ENCODE measurements at places on chromosomes 4 and X. TPM values are rescaled to one million over a fixed set of nuclear protein-coding genes. Genes with fewer than 3 reads are reported as not detected.
A peak's percentile ranks its signal among the peaks of the same experiment; 100 is the strongest.

- no peaks in the 10 kb centered on the region for H3K27me3 ChIP-seq
- no peaks in the 10 kb centered on the region for H3K36me3 ChIP-seq
- DNase-seq: no peak
- no peak overlapping the region for H3K4me3 ChIP-seq
These were observed 45.6 kb upstream of the CCSER1 start for GRCh38 chr4:90081432-90082144.

GRCh38 chr4:138816875-138817274 lies 198.7 kb upstream of the NOCT start:
- no peak overlapping the region for H3K4me3 ChIP-seq
- no peaks in the 10 kb centered on the region for H3K4me1 ChIP-seq
- H3K27me3 ChIP-seq: no peaks in the 10 kb centered on the region
- H3K27ac ChIP-seq: no peak overlapping the region

DNA sequence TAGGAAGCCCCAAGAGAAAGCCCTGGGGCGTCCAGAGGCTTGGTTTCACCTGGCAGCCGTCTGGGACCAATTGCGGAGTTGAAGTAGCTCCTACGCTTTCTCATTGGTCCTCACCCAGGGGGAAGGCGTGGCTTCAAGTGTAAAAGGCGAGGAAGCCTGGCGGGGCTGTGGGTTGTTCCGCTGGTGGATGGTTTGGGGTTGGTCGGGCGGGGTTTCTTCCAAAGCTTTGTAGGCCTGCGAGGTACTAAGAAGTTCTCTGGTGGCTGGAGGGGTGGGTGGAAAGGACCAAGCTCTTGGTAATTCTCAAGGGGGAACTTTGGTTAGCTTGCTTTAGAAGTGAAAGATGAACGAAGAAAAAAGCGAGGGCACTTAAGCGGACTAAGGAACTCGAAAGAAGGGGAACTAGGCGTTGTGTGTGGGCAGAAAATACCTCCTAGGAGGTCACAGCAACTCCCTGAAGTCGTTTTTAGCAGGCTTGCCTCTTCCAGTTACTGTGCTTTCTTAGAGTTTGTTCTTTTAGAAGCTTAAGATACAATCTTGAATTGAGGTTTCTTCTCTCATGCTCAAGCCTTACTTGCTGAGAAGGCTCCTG lies 36.6 kb downstream of the CCNG2 start:
- no peak overlapping the region for H3K4me3 ChIP-seq
- no peak overlapping the region for H3K27ac ChIP-seq
- H3K27me3 ChIP-seq: peaks cover 15% of the 10 kb centered on the region
- peaks cover 26% of the 10 kb centered on the region for H3K4me1 ChIP-seq
- DNase-seq: peak; percentile 61

The AMTN gene
- not detected for total RNA-seq

DNA sequence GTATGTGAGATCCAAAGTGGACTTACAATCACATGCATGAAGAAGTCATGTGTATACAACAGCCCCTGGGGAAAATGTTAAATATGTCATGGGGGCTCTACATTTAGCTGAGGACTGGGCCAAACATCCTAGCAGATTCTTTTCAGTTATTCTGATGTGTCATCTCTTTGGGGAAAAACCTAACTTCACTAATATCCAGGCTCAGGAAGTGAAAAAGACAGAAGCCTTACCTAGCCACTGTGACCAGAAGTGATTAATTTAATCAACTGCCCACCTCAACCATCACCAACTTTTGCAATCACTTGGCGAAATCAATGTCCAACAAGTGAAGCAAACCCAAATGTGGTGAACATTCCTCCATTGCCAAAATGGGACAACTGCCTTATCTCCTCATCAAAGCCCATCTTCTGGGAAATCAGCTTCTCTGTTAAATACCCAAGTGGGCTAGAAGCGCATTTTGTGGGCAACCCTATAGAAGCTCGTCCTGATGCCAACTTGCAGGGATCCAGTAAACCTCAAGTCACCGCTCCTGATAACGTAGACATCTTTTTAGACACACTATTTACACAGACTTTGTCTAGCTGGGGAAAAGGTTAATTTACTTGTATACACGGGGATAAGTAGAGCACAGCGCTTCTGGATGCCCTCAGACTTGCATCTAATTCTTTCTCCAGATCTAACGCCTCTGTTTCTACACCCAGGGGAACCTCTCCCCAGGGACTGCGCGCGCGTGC lies 1.4 kb upstream of the HHIP start:
- no peak for DNase-seq
- peaks cover 63% of the 10 kb centered on the region for H3K27me3 ChIP-seq
- H3K4me3 ChIP-seq: no peak overlapping the region
- no peaks in the 10 kb centered on the region for H3K36me3 ChIP-seq

- H3K27me3 ChIP-seq: no peaks in the 10 kb centered on the region
- H3K4me3 ChIP-seq: no peak overlapping the region
- no peak for DNase-seq
These were observed 474.0 kb upstream of the NDST3 start for GRCh38 chr4:117560329-117560728.

DNA sequence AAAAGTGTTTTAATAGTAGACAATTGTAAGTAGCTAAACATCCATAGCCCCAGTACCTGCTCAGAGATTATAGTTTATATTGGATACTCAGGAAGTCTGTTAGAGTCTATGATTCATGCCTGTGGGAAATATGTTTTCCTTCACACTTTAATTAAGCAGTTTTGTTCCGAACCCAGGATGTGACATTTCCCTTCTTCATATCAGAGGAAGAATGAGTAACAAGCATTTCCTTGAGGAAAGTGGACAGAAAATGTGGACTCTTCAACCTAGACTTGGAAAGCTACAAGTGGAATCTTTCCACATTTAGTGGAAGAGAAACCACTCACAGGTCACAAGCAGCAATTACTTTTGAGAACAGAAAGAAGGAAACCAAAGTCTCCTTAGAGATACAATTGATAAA lies 419.4 kb downstream of the C4orf33 start:
- no peaks in the 10 kb centered on the region for H3K27me3 ChIP-seq
- no peak overlapping the region for H3K27ac ChIP-seq
- no peaks in the 10 kb centered on the region for H3K36me3 ChIP-seq
- no peak for DNase-seq

The CLDN22 gene
- total RNA-seq: not detected

Data from neural progenitor cell (in vitro differentiated cells).